Neuronal stem cell (in vitro differentiated cells): ENCODE measurements at places on chromosomes 4 and X.
A peak's percentile ranks its signal among the peaks of the same experiment; 100 is the strongest.

- peak; percentile 45 for DNase-seq
Measured at GRCh38 chr4:73653695-73654106, 33.5 kb upstream of the RASSF6 start.

DNA sequence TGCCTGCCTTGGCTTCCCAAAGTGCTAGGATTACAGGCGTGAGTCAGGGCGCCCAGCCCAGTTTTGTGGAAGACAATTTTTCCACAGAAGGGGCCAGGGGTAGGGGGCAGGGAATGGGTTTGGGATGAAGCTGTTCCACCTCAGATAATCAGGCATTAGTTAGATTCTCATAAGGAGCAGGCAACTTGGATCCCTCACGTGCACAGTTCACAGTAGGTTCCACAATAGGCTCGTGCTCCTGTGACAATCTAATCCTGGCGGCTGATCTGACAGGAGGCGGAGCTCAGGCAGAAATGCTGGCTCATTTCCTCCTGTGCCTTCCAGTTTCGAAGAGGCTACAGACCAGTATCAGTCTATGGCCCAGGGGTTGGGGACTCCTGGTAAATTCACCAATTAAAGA lies 491.6 kb upstream of the AADAT start:
- DNase-seq, result no peak

DNA sequence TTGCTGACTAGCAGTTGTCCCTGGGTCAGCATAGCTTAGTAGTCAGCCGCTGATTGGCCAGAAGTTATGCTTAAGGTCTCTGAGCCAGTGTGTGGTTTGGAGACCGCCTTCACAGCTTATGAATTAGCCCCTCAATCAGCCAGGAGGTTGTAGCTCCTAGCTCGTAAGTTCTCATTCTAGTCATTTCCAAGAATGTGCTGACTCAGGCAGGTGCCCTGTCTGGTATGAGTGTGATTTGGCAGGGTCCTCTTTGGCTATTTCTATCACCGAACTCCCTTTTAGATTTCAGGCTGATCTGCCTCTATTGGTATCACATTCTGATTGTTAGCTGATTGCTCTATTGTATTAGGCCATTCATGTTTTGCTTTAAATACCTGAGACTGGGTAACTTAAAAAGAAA lies 33.1 kb downstream of the NUDT11 start:
- DNase-seq, result no peak

DNA sequence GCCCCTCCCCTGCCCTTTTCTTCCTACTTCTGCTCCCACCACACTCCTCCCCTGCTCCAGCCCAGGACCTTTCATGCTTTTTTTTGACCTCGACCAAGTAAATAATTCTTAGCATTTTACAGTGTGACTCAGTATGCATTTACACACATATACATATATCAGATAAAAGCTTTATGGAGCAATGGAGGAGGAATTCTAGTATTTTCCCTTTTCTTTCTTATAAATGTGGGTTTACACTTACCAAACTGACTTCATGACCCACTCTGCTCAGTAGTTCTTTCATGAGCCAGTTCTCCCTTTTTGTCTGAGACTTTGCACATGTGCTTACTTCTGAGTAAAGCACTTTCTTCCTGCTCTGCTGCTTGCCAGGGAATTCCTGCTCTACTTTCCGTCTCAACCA lies 111.8 kb upstream of the H2AZ1 start:
- DNase-seq, result no peak

- DNase-seq, result no peak
Measured at GRCh38 chr4:159498446-159499115, 395.7 kb downstream of the RAPGEF2 start.

DNA sequence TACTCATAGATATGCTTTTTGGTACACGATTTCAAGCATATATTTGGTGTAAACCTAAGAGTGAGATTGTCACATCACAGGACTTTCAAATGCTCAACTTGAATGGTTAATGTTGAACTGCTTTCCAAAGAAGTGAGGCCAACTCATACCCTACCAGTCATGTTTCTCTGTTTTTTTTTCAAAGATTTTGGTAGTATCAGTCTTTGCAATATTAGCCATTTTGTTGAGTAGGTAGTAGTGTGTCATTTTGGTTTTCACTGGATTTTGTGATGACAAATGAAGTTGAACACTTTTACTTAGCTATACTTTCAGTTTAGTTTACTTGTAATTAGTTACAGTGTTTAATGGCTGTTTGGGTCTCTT lies 12.5 kb upstream of the HS3ST1 start:
- DNase-seq, result no peak

DNA sequence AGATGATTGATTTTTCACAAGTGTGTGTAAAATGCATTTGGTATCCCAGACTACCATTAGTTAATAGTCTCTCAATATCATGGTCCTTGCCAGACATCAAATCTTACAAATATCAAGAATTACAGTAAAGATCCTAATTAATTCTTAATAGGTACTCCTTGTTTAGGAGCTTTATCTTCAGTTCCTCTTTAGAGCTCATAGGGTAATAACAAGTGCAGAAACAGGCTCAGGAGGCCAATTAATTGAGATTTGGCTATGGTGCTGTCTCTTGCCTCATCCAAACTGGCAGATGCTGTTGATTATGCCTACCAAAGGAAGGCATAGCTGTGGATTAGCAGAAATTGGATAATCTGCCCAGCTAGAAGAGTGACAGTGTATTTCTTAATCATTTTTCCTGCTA lies 6.9 kb downstream of the MTMR1 start:
- DNase-seq, result no peak

- DNase-seq, result no peak
Measured at GRCh38 chrX:8683687-8684086, 48.2 kb downstream of the ANOS1 start.

- no peak for DNase-seq
Measured at GRCh38 chr4:74428276-74428675, 16.7 kb upstream of the AREG start.

DNA sequence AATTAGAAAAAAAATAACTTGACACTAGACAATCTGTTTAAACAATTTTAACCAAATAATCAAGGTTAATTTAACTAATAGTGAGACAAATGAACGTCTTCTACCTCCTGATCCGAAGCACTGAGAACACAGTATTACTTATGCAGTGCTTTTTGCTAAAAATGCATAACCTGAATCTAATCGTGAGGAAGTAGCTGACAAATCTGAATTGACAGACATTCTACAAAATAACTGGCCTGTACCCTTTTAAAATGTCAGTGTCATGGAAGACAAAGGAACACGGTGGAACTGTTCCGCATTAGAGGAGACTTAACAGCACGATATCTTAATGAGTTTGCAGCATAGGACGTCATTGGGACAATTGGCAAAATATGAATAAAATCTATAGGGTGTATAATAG lies 631.2 kb upstream of the ZFP42 start:
- DNase-seq, result no peak

- DNase-seq, result no peak
Measured at GRCh38 chr4:7740866-7741525, 198.7 kb downstream of the AFAP1 start.

GRCh38 chr4:95409750-95410149 lies 139.0 kb downstream of the UNC5C start:
- DNase-seq, result no peak

GRCh38 chrX:50622751-50623150 lies 152.1 kb upstream of the DGKK start:
- DNase-seq, result no peak

- no peak for DNase-seq
Measured at GRCh38 chrX:104618106-104618895, 52.3 kb downstream of the IL1RAPL2 start.

- DNase-seq, result no peak
Measured at GRCh38 chr4:36332782-36333131, 51.3 kb downstream of the DTHD1 start.

- DNase-seq, result no peak
Measured at GRCh38 chrX:103343105-103343504, 13.1 kb downstream of the TCEAL7 start.

DNA sequence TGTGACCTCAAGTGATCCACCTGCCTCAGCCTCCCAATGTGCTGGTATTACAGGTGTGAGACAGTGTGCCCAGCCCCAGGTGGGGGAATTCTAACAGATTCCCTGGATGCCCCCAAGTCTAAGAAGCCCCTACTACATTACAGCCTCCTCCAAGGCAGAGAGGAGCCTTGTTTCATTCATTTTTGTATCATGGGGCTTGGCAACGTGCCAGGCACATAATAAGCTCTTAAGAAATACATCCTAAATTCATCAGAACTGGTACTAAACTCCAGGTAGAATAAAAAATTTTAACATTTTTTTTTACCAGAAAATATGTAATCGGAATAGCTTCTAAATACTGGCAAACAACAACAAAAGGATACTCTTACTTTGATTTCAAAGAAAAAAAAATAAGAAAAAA lies 127.1 kb downstream of the CHIC2 start:
- no peak for DNase-seq

DNA sequence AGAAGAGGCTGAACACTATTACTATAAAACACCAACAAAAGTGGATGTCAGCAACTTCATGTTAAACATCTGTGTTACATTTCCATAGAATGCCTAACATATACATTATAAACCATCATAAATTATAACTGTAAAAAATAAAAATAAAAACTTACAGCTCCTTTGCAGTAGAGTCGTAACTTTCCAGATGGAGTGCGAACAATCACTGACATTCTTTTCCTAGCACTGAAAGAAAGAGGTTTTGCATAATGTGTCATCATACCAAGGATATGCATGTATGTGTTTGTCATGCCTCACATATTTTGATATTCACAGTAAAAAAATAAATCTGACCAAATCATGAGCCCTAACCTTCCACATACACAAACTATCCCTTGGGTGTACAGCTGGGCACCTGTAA lies 113.1 kb downstream of the ATP8A1 start:
- DNase-seq, result no peak

DNA sequence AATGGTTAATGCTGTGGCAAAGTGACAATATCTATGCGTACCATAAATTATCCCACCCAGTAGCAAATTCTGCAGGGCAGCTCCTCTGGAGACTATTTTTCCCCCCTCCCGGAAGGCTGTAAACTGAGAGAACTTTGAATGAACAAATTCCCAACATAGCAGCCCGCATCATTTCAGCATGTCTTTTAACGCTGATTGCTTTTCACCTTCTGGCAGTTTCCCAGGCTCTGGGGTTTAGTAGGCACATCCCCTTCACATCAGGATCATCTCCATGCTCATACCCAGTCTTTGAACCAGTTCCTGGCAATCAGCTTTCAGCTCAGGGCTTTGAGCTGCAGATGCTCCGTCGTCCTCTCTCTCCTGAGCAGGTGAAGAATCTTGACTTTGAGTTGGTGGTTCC lies 26.6 kb upstream of the WDR1 start:
- no peak for DNase-seq

GRCh38 chrX:48827654-48827968 lies 1.3 kb downstream of the ERAS start:
- no peak for DNase-seq

GRCh38 chr4:3201718-3202702 lies 46.9 kb upstream of the MSANTD1 start:
- DNase-seq, result no peak

GRCh38 chr4:7574287-7575014 lies 139.7 kb upstream of the PSAPL1 start:
- no peak for DNase-seq

DNA sequence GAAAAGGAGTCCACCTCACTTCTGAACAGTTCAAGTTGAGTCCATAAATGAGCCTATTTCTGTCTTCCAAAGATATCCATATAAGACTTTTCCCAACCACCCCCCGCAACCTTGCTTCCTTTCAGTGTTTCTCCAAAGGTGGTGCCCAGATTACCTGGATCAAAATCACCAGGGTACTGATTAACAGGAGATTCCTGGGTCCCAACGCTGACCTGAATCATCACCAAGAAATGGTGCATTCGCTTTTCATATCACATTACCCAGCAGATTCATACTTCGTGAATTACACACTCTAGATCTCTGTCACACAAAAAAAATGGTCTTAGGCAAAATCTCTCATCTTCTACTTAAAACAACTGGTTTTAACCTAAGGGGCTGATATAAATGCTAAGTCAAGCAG lies 2.1 kb upstream of the GALNT7 start:
- DNase-seq, result no peak

DNA sequence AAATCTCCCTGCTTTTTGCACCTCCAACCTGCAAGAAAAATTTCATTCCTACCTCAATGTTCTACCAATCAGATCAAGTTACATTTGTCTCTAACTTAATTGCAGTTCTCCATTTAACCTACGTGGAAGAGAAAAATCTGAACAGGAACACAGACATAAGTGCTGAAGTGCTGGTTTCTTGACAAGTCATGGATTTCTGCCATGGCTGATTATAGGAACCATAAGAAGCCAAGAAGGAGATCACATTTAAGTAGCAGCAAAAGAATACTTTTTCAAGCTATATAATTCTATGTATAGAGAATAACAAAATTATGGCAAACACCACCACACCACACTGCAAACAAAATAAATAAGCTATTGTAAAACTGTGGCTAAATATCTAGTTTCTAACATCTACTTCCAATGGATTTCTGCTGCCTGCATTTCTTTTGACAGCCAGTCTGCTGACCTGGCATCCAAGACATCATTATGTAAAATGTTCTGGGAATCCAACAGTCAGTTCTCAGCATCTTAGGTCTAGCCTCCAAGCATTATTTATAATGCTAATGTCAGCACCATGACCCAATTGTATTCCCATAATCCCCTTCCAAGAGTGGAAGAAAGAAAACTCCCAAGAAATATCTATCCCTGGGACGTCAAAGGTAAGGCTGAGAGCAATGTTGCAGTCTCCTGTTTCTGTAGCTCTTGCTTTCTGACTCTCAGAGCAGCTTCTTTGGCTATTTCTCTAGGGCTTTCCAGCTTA lies 50.8 kb upstream of the GAB1 start:
- no peak for DNase-seq

GRCh38 chrX:17375637-17376430 lies 834 bp downstream of the NHS start:
- peak; percentile 18 for DNase-seq

GRCh38 chr4:78944381-78944780 lies 5.1 kb upstream of the PAQR3 start:
- DNase-seq, result no peak

GRCh38 chr4:75005727-75006126 lies 72.8 kb downstream of the PARM1 start:
- DNase-seq, result no peak

- no peak for DNase-seq
Measured at GRCh38 chrX:30373951-30374350, 64.8 kb upstream of the NR0B1 start.

DNA sequence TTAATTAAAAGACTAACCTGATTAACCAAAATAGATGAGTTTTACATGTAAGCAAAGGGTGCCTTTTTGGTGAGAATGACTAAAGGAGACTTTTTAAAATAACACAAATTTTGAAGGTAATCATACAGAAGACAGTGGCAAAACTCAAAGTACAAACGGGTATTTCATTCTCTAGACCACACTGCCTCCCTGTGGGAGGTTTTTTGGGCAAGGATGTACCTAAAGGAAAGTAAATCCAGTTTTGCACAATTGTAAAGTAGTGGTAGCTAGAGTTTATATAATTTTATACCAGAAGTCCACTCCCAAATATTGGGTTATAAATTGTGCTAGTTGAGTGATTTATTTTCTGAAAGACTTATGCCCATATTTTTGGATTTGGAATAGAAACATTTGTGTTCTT lies 201.0 kb downstream of the PAPSS1 start:
- DNase-seq, result peak; percentile 11
